Left kidney (tissue), 8 donors: ENCODE measurements at places on chromosomes 12 and 14. TPM values are rescaled to one million over a fixed set of nuclear protein-coding genes. Genes with fewer than 3 reads are reported as not detected.

The ENDOU gene
- 0.40 TPM for polyA plus RNA-seq

The PPP1R1A gene
- polyA plus RNA-seq, result 52.6 TPM

The PRR4 gene
- polyA plus RNA-seq, result 10.7 TPM

The KRT6B gene
- polyA plus RNA-seq, result not detected

The IAPP gene
- polyA plus RNA-seq, result not detected

The EML5 gene
- 2.5 TPM for polyA plus RNA-seq

The FOXG1 gene
- polyA plus RNA-seq, result 0.03 TPM

The PCNX4 gene
- 120 TPM for polyA plus RNA-seq

The RHEBL1 gene
- 1.8 TPM for polyA plus RNA-seq

The PLA2G1B gene
- polyA plus RNA-seq, result 0.27 TPM

The NDRG2 gene
- polyA plus RNA-seq, result 175 TPM

The KRT80 gene
- polyA plus RNA-seq, result 0.80 TPM

The IL26 gene
- not detected for polyA plus RNA-seq

The CLBA1 gene
- polyA plus RNA-seq, result 25.0 TPM

The PIWIL1 gene
- polyA plus RNA-seq, result 0.78 TPM

The ABCC9 gene
- 30.3 TPM for polyA plus RNA-seq

The STAC3 gene
- polyA plus RNA-seq, result 9.2 TPM

The SOX5 gene
- 7.1 TPM for polyA plus RNA-seq

The PRPH gene
- polyA plus RNA-seq, result not detected

The NANOG gene
- polyA plus RNA-seq, result 0.35 TPM

The SLC35E3 gene
- polyA plus RNA-seq, result 23.0 TPM

The CRIP2 gene
- 87.4 TPM for polyA plus RNA-seq

The KRT78 gene
- polyA plus RNA-seq, result not detected

The C12orf50 gene
- polyA plus RNA-seq, result 0.57 TPM

The NINJ2 gene
- polyA plus RNA-seq, result 1.3 TPM

The SMIM41 gene
- not detected for polyA plus RNA-seq

The C3AR1 gene
- 3.6 TPM for polyA plus RNA-seq
